Left renal pelvis (tissue), 4 donors: ENCODE measurements at places on chromosomes 2 and 18.

DNA sequence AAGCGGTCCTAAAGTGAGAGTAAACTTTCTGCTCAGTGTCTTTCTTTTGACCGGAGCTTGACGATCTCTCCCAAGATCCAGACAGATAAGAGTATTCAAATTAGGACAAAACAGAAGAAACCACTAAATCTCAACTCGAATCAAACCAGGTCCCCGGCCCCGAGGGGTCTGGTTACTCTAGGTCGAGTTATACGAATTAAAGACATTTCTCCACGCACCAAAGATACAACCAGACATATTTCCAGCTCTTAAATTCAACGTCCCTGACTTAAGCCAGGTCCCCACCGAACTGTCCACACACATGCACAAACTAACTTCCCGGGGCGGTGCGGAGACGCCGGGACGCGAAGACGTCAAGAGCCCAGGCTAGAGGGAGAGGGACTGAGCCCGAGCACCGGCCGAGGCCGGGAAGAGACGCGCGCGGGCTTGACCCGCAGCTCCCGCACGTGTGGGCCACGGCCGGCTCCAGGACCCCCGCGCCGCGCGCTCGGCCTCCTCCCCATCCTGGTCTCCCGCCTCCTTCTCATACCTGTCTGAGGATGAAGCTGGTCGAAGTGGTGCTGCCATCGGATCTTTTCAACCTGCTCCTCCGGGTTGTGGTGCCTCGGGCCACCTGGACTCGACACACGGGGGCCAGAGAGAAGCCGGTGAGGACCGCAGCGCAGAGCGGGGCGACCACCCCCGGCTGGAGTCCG, 896 bp downstream of the CACNB4 start:
- no peak for DNase-seq

DNA sequence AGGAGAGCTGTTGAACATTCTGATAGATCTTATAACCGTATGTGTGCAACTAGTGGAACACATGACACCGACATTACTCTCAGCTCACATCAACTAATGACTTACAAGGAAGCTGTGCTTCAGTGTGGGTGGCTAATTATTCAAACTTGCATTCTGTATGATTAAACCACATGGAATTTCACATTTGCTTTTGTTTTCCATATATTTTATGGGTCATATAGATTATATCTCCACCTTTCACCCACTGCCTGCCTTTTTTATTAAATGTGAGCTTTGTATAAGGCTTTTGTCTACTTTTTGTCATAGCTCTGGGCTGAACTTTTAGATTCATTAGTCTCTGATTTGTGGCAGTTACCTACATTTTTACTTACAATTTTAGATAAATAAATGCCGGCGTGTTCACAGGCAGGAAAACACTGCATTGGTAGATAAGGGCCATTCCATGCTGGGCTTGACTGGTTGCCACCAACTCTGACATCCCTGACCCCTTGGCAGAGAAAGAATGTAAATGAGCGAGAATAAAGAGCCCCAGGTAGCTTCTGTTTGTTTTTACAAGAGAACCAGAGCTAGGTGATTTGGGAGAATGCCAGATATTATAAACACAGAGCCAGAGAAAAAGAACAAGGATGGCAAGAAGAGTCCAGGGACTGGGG, 35.7 kb downstream of the LYPD6 start:
- no peak for DNase-seq

DNA sequence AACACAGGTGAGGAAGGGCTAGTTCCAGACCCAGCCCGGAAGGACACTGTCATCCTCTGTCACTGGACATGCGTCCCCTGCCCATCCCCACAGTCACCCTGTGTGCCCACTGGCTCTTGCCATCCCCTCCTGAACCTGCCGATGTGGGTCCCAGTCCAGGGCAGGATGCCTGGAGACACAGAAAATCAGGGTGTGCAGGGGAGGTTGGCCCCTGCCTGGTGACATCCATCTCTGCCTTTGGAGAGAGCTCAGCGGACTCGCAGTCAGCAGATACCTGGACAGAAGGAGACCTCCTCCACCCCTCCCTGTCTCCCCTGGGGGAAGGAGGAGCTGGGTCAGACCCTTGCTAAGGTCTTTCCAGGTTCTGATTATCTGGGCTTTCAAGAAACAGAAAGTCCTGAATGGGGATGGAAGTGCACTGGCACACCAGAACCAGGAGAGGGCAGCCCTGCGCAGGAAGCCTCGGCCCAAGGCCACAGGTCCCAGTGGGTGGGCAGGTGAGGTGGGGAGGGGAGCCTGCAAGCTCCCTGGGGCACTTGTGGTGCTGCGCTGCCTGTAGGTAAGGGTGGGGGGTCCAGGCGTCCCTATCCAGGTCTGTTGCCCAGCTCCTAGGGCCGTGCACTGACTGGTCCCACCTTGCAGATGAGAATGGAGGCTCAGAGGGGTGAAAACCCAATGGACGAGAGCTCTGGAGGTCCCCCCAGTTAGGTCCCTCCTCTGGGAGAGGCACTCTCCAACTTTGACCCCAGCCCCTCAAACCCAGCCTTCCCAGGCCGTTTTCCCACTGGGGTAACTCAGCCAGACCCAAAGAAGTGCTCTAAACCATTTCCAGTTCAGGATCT, 9.7 kb upstream of the OTOS start:
- no peak for DNase-seq

- no peak for DNase-seq
These were observed 9.4 kb downstream of the NEU2 start for GRCh38 chr2:233041722-233042323.

GRCh38 chr2:218465987-218466633, 47.2 kb downstream of the VIL1 start:
- peak; percentile 4 for DNase-seq

DNA sequence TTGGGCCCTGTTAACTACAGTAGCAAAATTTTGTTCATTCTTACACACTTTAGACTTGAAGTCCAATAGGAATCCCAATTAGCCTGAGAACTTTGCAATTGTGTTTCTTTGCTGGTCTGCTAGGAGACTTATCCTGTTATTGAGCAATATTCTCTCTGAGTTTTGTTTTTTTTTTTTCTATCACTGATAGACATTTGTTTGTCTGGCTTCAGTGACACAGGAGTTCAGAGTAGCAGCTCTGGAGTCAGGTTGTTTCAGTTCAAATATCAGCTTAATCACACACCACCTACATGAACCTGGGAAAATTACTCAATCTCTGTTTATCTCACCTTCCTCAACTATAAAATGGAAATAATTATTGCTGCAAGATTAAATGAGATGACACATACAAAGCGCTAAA, 360.2 kb upstream of the POU3F3 start:
- no peak for DNase-seq

DNA sequence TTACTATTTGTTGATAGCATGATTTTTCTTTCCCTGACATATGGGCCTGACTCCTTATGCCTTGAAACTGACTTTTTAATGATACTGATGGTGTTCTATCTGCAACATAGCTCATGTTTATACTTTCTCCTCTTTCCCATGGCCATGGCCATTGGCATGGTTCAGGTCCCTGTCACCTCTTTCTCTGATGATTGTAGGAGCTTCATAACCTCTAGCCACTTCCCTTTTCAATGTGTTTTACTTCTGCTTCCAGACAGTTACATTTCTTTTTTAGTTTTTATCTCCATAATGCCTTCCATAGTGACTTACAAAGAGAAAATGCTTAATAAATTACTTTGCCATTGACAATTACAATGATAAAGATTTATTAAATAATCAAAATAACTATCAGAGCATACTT, 177.9 kb upstream of the SETBP1 start:
- DNase-seq: no peak

GRCh38 chr2:236113948-236114347, 54.2 kb downstream of the GBX2 start:
- no peak for DNase-seq

- no peak for DNase-seq
These were observed 55.2 kb downstream of the LDLRAD4 start for GRCh38 chr18:13273800-13274199.

- DNase-seq: no peak
These were observed 152.6 kb upstream of the PELI1 start for GRCh38 chr2:64296695-64297346.

- DNase-seq: no peak
These were observed 105.8 kb upstream of the LRRTM1 start for GRCh38 chr2:80410346-80410745.

GRCh38 chr2:236452238-236452637, 117.4 kb upstream of the ACKR3 start:
- DNase-seq: no peak

DNA sequence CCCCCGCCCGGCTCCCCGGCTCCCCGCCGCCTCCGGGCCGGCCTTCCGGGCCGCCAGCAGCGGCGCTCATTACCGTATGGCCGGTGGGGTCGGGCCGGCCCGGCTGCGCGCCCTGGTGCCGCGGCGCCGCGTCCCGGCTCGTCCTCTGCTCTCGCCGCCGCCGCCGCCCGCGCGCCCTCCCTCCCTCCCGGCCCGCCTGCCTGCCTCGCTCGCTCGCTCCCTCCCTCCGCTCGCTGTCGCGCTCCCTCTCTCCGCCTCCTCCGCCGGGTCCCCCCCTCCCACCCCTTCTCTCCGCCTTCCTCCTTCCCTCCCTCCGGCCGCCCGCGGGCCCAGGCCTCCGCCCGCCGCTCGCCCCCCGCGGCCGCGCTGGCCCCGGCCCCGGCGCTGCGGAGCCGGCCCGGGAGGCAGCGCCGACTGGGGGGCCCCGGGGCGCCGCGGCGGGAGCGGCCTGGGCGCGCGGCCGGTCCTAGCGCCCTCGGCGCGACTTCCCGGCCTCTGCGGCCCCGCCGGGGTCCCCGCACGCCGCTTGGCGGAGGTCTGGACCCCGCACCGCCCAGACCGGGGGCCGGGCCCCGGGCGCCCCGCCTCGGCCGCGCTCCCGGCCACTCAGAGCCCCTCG, at the start of gene DNMT3A:
Gene DNMT3A (minus strand): TSS at position 173 of the 619 bp plus-strand sequence. CDS start 27,941 bp downstream, outside the sequence.
- no peak for DNase-seq

- no peak for DNase-seq
These were observed 27.0 kb upstream of the MGAT4A start for GRCh38 chr2:98757904-98758421.

- no peak for DNase-seq
These were observed 52.5 kb upstream of the MCFD2 start for GRCh38 chr2:46967990-46968647.

DNA sequence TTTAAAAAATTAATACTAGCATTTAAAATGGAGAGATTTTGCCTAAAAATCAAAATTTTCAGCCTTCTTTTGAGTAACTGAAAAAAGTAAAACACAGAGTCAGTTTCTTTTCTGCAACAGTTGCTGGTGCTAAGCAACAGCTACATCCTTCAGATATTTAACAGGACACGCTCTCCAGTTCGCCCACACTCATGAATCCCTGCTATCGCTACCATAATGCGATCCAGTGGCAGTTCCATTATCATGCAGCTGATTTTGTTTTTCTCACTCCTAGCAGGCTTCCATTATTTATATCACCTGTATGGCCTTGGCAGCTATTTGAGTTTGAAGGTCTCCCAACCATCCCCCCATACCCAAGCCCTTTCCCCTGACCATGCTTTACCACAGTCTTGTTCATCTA, 93.1 kb upstream of the NCKAP5 start:
- no peak for DNase-seq

- no peak for DNase-seq
These were observed 101.2 kb downstream of the LTBP1 start for GRCh38 chr2:33047939-33048338.

DNA sequence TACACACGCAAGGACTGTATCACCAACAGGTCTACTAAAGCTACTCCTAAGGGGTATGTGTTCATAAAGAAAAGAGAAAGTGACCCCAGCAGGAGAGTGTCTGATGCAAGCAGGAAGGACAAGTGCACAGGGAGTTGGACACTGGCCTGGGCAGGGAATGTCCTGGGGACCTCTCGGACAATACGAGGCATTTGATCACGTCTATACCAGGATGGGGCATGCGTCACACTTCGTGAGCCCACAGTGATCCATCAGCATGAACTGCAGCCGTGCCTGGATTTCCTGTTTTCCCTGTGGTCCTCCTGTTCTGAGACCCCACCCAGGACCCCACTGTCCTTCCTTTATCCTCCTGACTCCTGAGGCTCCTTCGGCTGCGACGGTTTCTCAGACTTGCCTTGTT, 113.9 kb downstream of the HDAC4 start:
- DNase-seq: no peak

GRCh38 chr2:43763091-43763490, 10.7 kb upstream of the DYNC2LI1 start:
- no peak for DNase-seq

- DNase-seq: no peak
These were observed 66.5 kb downstream of the MBP start for GRCh38 chr18:77066101-77066500.

- DNase-seq: no peak
These were observed 422.1 kb downstream of the PARD3B start for GRCh38 chr2:204967199-204967960.

GRCh38 chr2:160835166-160835565, 325.1 kb upstream of the TANK start:
- no peak for DNase-seq
